Activated T-cell treated with anti-CD3 and anti-CD28 coated beads for 1 hour (primary cell): ENCODE measurements at places on chromosomes 2 and 18.

- no peak for DNase-seq
Observed at GRCh38 chr2:96762529-96763311, 2.0 kb downstream of the CNNM4 start.

DNA sequence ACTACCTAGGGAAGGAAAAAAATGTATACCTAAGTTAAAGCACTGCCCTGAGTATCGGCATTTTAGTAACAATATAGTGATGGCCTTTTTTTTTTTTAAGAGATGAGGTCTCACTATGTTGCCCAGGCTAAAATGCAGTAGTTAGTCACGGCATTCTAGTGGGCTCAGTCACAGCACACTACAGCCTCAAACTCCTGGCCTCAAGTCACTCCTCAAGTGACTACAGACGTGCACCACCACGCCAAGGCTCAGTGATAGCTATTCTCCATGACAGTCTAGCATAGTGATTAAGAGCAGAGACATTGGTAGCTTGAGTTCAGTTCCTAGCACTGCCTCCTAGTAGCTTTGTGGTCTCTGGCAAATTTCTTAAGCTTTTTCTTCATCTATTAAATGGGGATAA, 27.6 kb downstream of the UBXN2A start:
- no peak for DNase-seq

DNA sequence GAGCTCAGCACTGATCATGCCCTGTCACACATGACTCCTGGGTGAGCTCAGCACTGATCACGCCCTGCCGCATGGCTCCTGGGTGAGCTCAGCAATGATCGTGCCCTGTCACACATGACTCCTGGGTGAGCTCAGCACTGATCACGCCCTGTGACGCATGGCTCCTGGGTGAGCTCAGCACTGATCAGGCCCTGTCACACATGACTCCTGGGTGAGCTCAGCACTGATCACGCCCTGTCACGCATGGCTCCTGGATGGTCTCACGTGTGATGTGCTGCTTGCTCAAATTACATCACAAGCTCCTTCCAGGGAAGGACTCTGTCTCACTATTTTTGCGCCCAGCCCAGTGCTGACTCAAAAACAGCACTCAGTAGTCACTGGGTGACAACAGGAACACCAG, 258.0 kb downstream of the HDAC4 start:
- no peak for DNase-seq

GRCh38 chr18:41700416-41700815, 254.6 kb upstream of the PIK3C3 start:
- DNase-seq, result no peak

DNA sequence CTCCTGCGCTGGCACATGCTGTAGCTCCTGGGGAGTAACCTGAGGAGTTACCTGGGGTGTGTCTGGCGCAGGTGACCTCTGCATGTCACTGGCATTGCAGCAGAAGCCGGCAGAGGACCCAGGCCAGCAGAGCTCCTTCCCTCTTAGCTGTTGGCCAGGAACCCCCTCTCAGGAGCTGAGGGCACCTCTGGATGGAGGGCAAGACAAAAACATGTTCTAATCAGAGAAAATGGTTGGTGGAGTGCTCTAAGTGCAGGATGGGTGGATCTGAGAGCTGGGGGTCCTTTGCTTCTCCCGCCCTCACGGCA, 44.9 kb upstream of the SNTG2 start:
- DNase-seq, result no peak

- no peak for DNase-seq
Observed at GRCh38 chr2:17538844-17539554, 1.5 kb upstream of the VSNL1 start.

DNA sequence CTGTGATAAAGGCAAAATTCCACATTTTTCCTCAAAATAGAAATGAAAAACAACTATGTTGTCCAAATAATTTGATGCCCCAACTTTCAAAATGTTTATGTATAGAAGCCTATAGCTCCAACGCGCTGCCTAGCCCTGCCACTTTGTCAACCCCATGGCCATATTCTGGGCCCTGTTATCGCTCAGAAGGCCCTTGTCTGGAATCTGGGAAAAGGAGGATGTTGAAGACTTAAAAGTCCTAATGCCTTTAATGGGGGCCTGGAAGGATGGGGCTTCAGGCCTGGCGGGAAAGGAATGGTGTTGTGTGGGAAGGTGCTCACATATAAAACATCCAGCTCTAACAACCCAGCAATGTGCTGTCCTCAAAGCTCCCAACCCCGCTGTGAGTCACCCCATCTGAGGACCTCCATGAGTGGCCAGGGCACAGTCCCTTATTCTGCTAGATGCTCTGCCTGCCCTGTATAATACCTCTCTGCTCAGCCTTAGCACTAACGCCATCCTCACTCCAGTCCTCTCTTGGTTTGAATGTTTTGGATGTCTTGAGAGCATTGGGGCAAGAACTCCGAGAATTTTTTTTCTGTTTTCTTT, 86.0 kb downstream of the ACSL3 start:
- DNase-seq, result no peak

GRCh38 chr2:217669831-217670230, 333.0 kb downstream of the TNS1 start:
- no peak for DNase-seq

DNA sequence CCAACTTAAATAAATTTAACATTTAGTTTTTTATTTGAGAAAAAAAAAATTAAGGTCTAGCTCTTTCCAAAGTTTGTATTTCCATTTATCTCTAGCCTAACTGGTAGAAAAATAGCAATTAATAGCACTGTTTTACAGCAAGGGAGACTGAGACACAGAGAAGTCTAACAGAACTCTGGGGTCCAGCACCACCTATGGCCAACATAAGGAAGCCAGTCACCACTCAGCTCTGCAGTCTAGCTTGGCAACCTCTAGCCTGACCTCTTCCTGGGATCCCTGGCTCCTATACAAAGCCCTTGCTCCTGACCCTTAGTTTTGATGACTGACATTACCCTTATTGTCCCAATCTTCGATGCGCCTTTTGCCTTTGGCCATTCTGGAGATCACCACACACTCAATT, 114.1 kb upstream of the TLK1 start:
- DNase-seq, result no peak

- no peak for DNase-seq
Observed at GRCh38 chr2:234412726-234413125, 84.2 kb downstream of the ARL4C start.

GRCh38 chr2:100620481-100620880, 57.7 kb downstream of the PDCL3 start:
- DNase-seq, result no peak

DNA sequence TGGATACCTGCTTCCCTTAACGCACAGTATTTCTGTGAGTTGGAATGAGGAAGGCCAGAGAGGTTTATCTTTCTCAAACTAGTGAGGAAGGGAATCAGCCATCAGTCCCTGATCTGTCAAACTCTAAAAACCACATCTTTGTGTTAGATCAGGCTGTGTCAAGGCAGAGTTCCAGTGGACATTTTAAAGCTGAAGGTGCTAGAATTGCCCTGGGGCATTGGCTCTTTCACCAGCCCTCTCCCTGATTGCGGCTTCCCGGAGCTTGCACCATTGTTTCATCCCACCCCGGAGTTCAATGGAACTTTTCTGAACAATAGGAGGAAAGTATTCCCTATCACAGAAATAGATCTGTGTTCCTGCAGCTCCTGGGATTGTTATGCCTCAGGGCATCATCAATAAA, 110.2 kb downstream of the RNF144A start:
- DNase-seq, result no peak

GRCh38 chr2:216008387-216008786, 5.0 kb downstream of the MREG start:
- DNase-seq, result no peak

GRCh38 chr2:222623756-222624309, 32.1 kb downstream of the FARSB start:
- no peak for DNase-seq

DNA sequence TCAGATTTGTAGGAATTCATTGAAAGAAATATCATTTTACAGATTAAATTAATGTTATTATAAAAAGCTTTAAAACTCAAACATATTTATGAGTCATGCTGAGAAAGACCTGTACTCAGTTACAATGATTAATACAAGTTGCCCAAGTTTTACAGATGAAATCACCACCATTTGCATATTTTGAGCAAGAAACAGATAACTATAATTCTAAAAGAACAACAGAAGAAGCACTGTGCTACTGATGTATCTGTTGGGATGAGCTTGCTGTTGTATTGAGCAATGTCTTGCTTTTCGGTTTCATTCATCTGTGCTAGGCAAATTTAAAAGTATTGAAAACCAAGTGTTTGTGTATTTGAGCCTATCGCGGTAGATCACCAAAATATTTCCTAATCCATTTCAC, 1589.1 kb upstream of the ZEB2 start:
- no peak for DNase-seq

DNA sequence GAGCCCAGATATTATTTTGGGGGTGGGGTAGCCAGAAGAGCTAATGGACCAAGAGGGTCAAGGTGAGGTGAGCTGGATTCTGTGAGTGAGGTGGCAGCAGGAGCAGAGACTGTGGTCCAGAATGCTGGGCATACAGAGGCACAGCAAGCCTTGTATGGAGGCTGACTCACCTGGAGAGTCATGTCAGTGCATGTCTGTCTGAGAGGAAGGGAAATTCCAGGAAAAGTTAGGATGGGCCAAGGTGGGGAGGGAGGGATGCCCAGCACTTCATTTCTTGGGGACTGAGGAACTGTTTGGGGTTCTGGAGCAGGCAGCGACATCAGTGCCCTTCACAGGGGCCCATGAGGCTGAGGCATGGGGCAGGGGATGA, 21.1 kb downstream of the PER2 start:
- DNase-seq, result no peak

DNA sequence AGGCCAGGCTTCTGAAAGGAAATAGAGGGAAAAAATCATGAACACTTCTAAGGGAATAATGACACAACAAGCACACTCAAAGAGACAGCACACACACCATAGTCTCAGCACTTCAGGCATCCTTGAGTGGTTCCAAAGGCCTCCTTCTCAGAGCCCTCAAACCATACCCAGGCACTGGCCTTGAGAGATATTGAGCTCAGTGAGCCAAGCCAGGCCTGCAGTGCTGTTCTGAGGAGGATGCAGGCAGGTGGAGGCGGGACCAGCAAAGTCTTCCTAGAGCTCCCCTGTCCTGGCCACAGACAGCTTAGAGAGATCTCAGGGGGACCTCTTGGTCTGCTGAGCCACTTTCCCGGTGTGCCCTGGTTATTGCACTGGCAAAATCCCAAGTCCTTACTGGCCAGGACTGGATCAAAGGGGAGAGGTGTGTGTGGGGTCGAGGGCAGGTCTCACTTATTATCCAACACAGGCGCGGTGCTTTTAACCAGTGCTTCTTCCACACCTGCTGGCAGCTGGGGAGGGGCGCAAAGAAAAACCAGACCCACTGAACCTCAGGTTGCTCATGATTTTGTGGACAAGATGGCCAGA, 86.8 kb upstream of the HAAO start:
- DNase-seq, result no peak

GRCh38 chr2:1051075-1051474, 100.4 kb downstream of the SNTG2 start:
- DNase-seq, result no peak

- no peak for DNase-seq
Observed at GRCh38 chr2:232295971-232296370, 82.6 kb upstream of the ALPP start.

DNA sequence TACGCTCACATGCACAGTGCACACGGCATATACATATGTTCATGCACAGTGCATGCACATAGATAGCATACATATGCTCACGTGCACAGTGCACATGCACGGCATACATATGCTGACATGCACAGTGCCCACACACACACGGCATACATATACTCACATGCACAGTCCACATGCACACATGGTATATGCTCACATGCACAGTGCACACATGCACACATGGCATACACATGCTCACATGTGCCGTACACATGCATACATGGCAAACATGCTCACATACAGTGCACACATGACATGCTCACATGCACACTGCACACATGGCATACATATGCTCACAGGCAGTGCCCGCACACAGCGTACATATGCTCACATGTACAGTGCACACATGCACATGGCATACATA, 97.7 kb upstream of the CTDP1 start:
- no peak for DNase-seq

GRCh38 chr2:178070824-178071223, 1.8 kb downstream of the PDE11A start:
- DNase-seq, result no peak
